Right kidney (tissue), 9 donors: ENCODE measurements at places on chromosomes 4 and X.

DNA sequence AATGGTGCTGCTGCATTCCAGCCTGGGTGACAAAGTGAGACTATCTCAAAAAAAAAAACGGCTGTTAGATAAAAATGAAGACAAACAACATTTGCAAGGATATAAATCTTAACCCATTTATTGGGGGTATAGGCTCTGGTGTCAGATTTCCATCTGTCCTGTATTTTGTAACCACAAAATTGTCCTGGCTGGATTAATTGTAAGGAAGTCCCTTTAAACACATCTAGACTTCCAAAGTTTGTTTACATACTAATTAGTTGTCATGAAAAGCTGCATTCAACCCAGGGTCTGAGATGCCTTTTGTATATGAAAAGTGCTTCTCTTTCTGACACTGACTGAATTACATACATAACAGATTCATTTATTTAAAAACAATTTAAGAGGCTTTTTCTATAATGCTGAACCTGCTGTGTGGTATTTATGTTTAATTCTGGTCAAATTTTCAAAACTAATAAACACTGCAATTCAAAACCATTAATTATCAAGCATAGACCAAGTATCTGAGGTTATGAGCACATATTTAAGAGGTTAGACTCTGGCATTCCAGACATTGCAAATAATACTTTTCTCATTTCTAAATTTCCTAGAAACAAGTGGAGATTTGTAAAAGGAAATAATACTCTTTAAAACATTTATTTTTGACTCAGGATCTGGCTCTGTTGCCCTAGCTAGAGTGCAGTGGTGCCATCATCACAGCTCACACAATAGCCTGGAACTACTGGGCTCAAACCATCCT lies 17.5 kb upstream of the UGDH start:
- no peak for DNase-seq

DNA sequence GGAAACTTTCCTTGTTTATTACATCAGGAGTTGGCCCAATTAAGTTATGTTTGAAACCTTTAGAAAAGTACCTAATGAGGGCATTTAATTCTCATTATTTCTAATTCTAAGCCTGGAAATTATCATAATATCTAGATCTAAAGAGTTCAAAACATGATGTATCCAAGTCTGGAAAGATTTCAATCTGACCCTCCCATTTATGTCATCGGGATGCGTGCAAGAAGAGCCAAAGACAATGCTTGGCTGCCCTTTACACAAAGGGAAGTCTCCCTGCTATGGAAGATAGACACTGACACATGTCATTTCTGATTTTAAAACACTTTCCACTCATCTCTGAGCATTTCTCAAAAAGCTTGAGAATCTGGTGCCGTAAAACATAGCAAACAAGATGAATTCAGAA lies 222.4 kb downstream of the ANTXR2 start:
- DNase-seq, result no peak

DNA sequence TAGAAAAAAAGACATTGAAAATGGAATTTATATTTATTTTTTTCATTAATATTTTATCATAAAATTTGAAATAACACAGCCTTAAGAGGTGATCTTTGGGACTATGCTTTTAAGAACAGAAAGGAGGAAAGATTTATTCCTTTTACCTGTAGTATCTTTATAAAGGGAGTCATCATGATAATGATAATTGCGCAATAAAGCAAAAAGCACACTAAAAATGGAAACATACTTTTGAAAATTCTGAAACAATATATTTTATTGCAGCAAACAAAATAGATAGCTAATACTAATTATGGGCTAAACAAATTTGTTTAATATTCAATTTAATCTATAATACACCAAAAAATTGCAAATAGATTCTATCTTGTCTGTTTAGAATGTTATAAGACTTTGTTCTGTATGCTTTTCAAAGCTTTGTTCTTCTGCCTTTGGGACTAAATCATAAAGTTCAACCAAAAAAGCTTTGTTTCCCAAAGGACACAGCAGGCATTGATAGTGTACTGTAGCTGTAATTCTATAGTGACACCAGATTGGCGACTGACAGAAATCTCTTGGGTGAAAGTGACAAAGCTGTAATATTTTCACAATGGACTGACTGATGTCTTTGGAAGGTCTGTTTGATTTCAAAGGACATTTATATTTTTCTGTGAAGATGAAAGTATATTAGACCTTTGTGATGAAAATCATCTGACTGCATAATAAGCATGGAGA lies 2156.6 kb upstream of the TENM3 start:
- no peak for DNase-seq

DNA sequence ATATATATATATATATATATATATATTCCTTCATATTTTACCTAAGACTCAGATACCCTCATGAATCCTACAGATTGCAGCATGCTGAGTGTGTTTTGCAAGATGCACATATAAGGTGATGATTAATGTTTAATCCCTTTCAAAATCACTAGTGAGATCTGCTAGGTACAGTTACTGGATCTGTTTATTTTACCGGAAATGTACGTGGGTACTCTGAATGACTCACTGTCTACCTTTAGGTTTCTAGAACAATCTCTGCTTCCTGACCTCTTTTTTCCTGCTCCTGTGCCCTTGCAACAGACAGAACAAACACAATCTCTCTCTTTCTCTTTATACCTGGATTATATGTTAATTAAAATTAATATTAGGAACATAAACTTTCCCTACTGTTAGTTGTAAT lies 379.6 kb downstream of the FAM133A start:
- no peak for DNase-seq

DNA sequence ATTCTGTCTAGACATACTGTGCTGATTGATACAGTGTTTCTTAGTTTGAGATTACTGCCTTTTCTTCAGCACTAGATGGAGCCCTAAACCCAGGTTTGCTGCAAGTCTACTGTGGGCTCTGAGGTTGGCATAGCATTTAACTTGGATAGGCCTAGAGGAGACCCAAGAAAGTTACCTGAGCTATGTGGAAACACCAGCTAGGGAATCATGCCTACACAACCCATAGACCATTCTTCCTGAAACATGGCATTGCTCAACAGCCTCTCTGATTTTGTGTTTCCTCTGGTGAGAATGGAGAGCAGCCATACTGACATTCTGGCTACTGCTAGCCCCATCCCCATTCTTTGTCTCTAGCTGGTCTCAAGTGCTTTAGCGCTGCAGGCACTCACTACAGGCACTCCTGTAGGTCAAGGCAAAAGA lies 287.7 kb upstream of the PCDH18 start:
- DNase-seq, result peak; percentile 4

- no peak for DNase-seq
These were observed 21.6 kb downstream of the SETD7 start for GRCh38 chr4:139534287-139534950.

- no peak for DNase-seq
These were observed 16.8 kb downstream of the CNOT6L start for GRCh38 chr4:77802402-77802801.

GRCh38 chr4:8006471-8006870 lies 66.8 kb upstream of the AFAP1 start:
- no peak for DNase-seq

DNA sequence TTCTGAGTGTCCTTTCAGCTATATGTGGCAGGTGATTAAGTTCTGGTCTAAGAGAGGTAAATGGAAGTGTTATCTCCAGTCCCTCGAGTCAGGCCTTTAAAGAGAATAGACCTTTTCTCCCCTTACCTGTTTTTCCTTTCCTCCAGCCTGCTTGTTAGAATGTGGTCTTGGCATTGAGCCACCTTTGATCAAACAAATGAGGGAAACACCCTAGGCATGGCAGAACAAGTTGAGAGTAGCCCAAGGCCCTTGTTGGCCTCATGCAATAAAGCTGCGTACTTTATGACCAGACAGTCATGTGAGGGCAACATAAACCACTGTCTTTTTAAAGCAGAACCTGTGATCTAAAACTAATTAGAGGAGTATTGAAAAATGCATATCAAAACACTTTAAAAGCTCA lies 13.2 kb upstream of the IL13RA2 start:
- DNase-seq, result peak; percentile 1

- DNase-seq, result no peak
These were observed 100.0 kb downstream of the DOCK11 start for GRCh38 chrX:118595501-118596042.

DNA sequence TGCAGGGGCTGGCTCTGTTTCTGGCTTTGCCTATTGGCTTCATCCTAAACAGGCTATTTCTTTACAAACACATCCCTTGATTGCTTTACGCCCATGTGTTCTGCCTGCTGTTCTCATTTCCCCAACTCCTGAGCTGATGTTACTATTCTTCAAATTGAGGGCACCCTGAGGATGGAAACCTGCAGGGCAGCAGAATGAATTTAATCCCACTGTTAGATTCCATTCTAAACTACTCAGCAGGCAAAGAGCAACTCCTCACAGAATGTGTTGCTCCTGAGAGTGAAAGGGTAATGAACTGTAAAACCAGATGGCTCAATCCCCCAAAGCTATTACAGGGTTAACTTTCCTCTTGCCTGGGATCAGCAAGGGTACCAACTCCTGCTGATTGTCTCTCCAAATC lies 75.7 kb downstream of the ANKRD50 start:
- no peak for DNase-seq
